ENCODE measurements at places on chromosomes 3 and 15. TPM values are rescaled to one million over a fixed set of nuclear protein-coding genes. Genes with fewer than 3 reads are reported as not detected.
A peak's percentile ranks its signal among the peaks of the same experiment; 100 is the strongest.

SPATA12 gene
- not detected for total RNA-seq

BNC1 gene
- not detected for total RNA-seq

- no peak for DNase-seq
- H3K27ac ChIP-seq: no peak overlapping the region
- no peaks in the 10 kb centered on the region for H3K36me3 ChIP-seq
- H3K4me1 ChIP-seq: no peaks in the 10 kb centered on the region
- peaks cover 5% of the 10 kb centered on the region for H3K27me3 ChIP-seq
Measured at GRCh38 chr15:49751751-49752150, 130.9 kb downstream of the DTWD1 start.

DNA sequence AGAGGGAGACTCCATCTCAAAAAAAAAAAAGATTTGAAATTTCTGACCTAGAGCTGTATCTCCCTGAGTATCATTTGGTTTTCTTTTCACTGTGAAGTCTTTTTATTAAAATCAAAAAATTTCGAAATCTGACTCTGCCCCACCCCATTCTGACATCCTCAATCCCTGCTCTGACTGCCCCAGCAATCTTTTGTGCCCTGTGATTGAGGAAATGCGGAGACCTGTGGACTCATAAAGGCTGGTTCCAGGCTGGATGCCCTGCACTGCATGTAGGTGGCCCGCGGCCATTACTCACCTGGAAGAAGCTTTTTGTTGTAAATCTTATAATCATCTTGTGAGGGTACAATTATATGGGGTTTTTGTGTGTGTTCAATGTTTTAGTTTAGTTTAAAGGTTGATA, 147.3 kb upstream of the SEMA6D start:
- H3K36me3 ChIP-seq: no peaks in the 10 kb centered on the region
- H3K4me1 ChIP-seq: no peaks in the 10 kb centered on the region
- no peaks in the 10 kb centered on the region for H3K27me3 ChIP-seq
- H3K27ac ChIP-seq: no peak overlapping the region

DNA sequence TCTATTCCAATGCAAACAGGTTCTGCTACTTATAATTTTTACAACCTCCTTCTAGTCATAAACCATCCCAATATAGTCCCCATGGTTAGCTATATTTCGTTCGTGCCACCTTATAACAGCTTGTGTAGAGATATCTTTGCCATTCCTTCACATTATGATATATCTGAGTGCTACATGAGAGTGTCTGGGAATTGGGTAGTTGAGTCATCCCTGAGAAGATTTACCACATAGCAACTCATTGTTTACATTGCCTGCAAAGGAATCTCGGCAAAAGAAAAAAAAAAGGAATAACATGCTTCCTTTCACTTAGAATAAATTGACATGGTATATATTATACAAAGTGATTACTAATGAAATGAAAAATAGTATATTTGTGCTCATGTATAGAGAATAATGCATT, 86.0 kb upstream of the VGLL3 start:
- DNase-seq: no peak
- no peaks in the 10 kb centered on the region for H3K27me3 ChIP-seq
- H3K27ac ChIP-seq: no peak overlapping the region
- H3K4me1 ChIP-seq: no peaks in the 10 kb centered on the region
- H3K4me3 ChIP-seq: no peak overlapping the region

GRCh38 chr15:35980719-35981118, 434.8 kb upstream of the DPH6 start:
- H3K27ac ChIP-seq: no peak overlapping the region
- DNase-seq: no peak
- H3K4me1 ChIP-seq: no peaks in the 10 kb centered on the region
- no peaks in the 10 kb centered on the region for H3K27me3 ChIP-seq
- no peaks in the 10 kb centered on the region for H3K36me3 ChIP-seq

GRCh38 chr3:176840641-176841286, 356.5 kb downstream of the TBL1XR1 start:
- no peaks in the 10 kb centered on the region for H3K36me3 ChIP-seq
- DNase-seq: no peak
- no peaks in the 10 kb centered on the region for H3K4me1 ChIP-seq
- no peak overlapping the region for H3K4me3 ChIP-seq
- no peak overlapping the region for H3K27ac ChIP-seq
- no peaks in the 10 kb centered on the region for H3K27me3 ChIP-seq

ZNF660 gene
- total RNA-seq: 5.2 TPM

DNA sequence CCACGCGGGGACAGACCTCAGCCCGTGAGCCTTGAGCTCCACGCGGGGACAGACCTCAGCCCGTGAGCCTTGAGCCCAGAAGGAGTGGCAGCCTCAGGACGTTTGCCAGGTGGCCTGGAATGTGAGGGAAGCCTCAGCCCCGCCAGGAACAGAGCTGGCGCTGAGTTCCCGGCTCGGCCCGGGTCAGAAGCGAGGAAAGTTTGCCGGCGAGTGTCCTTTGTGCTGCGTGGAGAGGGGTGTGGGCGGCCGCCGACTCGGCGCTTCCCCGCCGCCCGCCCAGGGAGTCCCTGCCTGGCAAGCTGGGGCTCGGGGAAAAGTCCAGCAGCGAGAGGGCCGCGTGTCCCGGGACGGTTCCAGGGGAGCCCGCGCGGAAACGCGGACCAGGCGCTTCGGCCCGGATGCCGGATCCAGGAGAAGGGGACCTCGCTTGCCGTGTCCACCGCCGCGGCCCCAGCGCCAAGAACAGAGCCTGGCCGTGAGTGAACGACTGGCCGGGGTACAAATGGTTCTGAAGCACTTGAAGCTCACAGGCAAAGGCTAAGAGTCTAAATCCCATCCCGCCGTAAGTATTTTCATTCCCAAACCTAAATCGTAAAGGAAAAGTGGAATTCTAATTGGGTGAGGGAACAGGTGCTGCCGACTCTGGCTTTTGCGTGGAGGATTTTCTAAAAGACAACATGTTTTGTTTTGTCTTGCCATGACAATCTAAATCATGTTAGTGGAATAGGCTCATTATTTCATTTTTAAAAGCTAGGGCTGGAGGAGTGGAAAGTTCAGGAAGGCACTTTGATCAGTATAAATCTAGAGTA, 1.7 kb downstream of the LRRN1 start:
- peaks cover 23% of the 10 kb centered on the region for H3K4me1 ChIP-seq
- no peak for DNase-seq
- peak overlapping the region; percentile 81 for H3K4me3 ChIP-seq
- no peaks in the 10 kb centered on the region for H3K36me3 ChIP-seq
- H3K27ac ChIP-seq: no peak overlapping the region
- peaks cover 40% of the 10 kb centered on the region for H3K27me3 ChIP-seq

GOLGA8F gene
- not detected for total RNA-seq

GRCh38 chr15:40028853-40029252, 10.1 kb downstream of the SRP14 start:
- DNase-seq: no peak
- H3K27ac ChIP-seq: no peak overlapping the region
- H3K4me3 ChIP-seq: no peak overlapping the region
- peaks cover 58% of the 10 kb centered on the region for H3K36me3 ChIP-seq
- H3K27me3 ChIP-seq: no peaks in the 10 kb centered on the region
- no peaks in the 10 kb centered on the region for H3K4me1 ChIP-seq

- H3K4me3 ChIP-seq: no peak overlapping the region
- no peaks in the 10 kb centered on the region for H3K4me1 ChIP-seq
Measured at GRCh38 chr15:38195191-38195901, 57.3 kb upstream of the SPRED1 start.
